ENCODE measurements at places on chromosomes 16 and 17.
A peak's percentile ranks its signal among the peaks of the same experiment; 100 is the strongest.

DNA sequence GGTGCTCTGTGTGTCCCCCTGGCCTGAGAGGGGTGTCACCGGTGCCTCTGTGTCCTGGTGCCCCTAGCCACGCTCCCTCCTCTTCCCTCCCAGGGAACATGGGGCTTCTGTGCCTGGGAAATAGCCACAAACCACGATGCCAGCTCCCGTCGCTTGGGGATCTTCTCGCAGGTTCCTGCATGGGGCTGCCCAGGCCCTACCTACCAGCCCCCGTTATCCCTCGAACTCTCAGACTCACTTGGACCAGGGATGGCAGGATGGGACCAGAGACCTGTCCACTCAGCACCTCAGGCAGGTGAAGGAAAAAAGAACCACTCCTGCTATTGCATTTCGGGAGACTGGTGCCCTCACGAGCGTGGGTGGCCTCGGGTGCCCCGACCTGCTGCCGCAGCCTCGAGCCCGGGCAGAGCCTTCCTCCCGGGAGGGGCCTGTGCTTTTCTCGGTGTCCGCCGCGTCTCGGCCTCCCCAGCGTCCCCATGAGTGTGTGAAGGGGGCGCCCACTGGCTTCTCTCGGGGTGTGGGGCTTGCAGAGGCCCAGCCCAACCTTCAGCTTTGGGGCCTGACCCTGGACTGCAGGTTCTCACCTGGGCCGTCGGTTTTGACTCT is 41.0 kb upstream of the GNG13 start:
- no peak for DNase-seq

GRCh38 chr16:52466994-52467393 is 79.9 kb downstream of the TOX3 start:
- DNase-seq, result no peak

DNA sequence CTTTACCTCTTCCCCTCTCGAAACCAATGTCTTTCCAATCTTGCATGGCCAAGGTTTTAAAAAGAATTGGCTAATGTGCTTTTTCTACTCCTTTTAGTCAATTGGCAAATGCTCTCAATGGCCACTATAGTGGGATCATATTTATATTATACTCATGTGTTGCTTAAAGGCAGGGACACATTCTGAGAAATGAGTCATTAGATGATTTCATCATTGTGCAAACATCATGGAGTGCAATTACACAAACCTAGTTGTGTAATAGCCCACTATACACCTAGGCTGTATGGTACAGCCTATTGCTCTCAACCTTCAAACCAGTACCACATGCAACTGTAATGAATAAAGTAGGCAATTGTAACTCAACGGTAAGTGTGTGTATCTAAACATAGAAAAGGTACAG is 180.9 kb downstream of the HS3ST3A1 start:
- peak; percentile 34 for DNase-seq

DNA sequence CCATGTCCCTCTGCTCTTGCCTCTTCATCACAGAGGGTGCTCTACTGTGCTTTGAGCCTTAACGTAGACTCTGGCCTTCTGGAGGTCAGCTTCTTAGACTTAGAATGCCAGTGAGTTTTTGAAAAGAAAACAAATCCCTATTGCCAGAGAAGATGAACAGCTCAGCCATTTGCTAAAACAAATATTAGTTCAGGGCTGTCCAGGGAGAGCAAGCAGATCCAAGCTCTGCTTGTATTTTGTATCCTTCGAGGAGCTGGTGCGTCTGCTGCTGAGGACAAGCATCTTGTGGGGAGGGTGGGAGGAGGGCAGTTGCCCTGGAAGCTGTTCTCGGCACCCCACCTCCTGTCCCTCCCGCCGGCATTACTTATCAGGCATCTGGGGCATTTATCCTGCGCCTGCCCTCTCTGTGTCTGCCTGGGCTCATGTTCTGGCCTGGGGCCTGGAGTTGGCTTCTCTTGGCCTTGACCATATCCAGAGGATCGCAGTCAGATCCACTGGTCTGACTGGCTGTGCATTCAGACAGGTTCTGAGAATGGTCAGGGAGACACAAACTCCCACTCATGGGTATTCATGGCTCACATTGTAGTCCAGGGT is 173.1 kb upstream of the NLRP1 start:
- no peak for DNase-seq

DNA sequence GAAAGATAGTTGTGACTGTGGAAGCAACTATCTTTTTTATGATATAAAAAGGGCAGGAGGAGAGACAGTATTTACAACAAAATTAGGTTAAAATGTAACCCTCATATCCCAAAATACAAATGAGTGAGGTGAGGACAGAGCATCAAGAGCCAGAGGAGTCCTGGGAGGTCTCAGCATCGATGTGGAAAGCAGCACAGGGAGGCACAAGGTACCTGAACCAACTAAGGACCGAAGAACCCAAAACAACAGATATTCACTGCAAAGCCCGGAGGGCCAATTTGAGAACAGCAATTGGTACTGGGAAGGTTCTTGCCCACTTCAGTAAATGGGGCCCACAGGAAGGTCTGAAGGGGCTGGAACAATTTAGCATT is 37.6 kb downstream of the CMC2 start:
- no peak for DNase-seq

Measured in A172 (cell line).